ENCODE measurements at places on chromosomes 1 and 21. TPM values are rescaled to one million over a fixed set of nuclear protein-coding genes. Genes with fewer than 3 reads are reported as not detected.

DNA sequence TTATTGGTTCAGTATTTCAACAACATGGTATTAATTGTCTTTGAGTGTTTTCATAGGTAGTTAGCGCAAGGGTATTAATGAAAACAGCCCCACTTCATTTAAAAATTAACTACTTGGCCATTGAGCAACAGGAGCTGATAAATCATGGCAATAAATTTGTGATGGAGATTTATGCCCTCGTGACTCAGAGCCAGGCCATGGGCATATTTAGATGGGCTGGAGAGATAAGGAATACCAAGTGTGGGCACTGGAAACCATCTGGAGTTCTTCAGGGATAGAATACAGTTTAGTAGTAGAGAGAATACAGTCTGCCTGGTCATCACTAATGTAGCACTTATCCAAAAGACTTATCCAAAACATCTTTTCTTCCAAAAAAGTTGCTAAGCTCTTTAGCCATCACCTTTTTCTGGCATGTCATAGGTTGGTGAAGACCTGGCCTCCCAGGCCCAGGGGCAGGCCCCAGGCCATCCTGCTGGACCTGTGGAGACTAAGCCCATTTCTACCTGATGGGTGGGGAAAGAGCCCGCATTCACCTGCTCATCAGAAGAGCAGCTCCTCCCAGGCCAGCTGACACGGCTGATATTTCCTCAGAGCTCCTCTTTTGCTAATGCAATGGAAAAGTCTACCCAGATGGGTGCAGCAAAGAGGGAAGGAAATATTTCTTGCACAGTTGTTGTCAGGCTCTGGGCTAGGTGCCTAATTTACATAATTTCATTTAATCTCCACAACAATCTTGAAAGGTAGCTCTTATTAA, 238.0 kb downstream of the TM2D1 start:
- DNase-seq = no peak

GRCh38 chr1:187648091-187648490, 819.3 kb downstream of the PLA2G4A start:
- DNase-seq = no peak

DNA sequence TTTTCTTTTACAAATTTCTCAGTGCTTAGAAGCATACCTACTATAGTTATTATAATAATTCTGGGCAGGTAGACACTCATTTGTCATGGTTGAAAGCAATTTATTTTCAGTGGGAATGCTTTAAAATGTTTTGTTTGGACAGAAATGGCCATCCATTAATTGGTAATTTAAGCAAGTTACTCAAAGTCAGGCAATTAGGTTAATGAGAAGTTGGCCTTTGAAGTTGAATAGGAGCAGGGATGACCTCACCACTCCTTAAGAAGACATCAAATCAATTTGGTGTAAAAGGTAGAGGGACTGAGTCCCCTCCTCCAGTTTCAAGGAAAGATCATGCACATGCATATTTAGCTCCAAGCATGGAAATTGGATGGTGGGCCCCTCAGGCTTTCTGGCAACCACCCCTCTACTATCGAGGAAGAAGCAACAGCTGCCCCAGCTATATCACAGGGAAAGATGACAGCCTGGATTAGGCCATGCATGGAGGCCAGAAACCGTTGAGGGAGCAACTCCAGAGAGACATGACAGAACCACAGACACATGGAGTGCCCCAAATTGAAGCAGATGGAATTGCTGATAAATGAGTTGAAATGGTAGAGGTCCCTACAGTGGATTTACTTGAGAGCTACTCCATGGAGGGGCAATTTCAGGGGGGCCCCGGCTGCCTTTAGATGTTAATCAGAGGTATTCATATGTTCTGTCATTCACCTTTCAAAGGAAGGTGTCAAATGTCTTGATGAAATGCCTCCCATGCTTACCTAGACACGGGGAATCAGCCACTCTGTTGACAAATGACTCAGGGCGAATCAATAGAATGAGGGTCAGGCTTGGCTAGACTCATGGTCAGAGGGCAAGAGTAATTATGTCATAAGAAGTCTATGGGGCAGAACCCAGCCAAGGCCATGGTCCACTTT, 26.7 kb downstream of the HLX start:
- no peak for DNase-seq

- no peak for DNase-seq
Observed at GRCh38 chr1:168621356-168621755, 45.0 kb downstream of the XCL1 start.

- DNase-seq = no peak
Observed at GRCh38 chr21:15022608-15023261, 42.1 kb downstream of the NRIP1 start.

Gene CELSR2
- total RNA-seq = 2.2 TPM
